ENCODE measurements at places on chromosomes 11 and 22. TPM values are rescaled to one million over a fixed set of nuclear protein-coding genes. Genes with fewer than 3 reads are reported as not detected.

DNA sequence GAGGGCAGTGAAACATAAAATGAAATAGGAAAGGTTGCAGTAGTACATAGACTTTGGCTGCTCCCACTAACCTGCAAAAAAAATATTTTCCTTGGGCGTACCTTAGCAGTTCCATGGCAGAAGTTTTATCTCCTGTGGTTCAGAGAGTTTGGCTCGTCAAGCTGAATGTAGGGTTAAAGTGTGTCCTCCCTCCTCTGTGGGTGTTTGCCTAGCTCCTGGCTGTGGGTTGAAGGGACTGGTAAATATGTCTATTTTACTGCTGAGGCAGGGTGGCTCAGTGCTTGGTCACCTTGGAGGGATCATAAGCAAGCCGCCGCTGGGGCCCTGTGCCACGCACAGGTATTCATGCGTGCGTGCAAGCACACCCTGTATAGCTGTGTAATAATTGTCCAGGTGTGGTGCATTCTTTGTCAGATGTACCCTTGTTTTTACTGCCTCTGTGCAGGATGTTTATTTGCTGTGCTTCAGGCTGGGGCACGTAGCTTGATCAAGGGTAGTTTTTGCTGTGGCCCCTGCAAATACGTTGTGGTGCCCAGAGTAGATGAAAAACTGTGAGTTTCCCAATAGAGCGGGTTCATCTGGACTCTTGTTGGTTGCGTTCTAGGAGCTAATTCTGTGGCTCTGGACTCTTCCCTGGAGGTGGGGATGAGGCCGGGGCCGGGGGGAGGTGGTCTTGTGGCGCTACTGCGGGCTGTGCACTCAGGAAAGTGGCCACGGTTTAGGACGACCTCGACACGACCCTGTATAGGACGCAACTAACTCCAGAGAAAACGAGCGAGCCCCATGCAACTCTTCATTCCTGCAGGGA lies 732 bp upstream of the SORL1 start:
- peak overlapping the region; percentile 64 for H3K27ac ChIP-seq
- H3K36me3 ChIP-seq: no peaks in the 10 kb centered on the region
- no peaks in the 10 kb centered on the region for H3K27me3 ChIP-seq
- H3K4me3 ChIP-seq: peak overlapping the region; percentile 56

The RASSF10 gene
- 9.7 TPM for total RNA-seq

- no peaks in the 10 kb centered on the region for H3K4me1 ChIP-seq
- no peak overlapping the region for H3K4me3 ChIP-seq
- H3K36me3 ChIP-seq: no peaks in the 10 kb centered on the region
- H3K27ac ChIP-seq: no peak overlapping the region
- no peaks in the 10 kb centered on the region for H3K27me3 ChIP-seq
These were observed 32.2 kb upstream of the SESN3 start for GRCh38 chr11:95262994-95263765.

DNA sequence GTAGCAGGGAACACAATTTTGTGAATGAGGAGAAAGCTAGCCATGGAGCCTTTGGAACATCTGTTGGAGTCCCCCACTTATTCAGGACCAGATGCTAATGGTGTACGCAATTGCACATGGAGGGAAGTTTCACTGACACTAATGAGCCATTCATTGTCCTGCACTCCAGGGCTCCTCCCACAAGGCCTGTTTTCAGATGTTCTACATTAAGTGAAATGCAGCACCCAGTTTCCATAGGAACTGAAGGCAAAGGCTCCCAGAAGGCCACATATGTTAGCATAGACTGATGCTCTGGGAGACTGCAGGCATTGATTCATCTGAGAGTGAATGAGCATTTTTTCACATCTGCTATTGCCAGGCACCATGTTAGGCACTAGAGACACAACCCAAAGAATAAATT lies 399.5 kb downstream of the ETS1 start:
- H3K4me1 ChIP-seq: no peaks in the 10 kb centered on the region
- H3K4me3 ChIP-seq: no peak overlapping the region
- DNase-seq: no peak
- no peaks in the 10 kb centered on the region for H3K36me3 ChIP-seq
- H3K27me3 ChIP-seq: no peaks in the 10 kb centered on the region

The GPHA2 gene
- total RNA-seq: not detected

GRCh38 chr22:49634006-49634772 lies 193.5 kb downstream of the BRD1 start:
- no peaks in the 10 kb centered on the region for H3K27me3 ChIP-seq

DNA sequence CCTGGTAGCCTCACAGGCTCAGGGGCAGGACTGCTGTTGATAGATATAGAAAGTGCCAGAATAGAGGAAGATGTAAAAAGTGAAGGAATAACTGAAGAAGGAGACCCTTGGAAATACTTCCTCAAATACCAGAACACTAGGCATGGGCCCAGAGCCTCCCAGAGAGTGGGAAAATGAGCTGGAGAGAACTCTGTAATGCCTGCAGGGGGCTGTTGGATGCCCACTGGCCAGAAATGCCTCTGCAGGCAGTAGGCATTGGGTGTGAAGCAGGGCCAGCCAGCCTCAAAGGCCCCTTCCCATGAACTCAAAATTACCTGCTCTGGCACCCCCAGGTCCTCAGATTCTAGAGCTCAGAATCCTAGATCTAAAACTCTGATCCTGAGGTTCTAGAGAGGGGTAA lies 15.1 kb downstream of the P2RY2 start:
- H3K27ac ChIP-seq: no peak overlapping the region
- no peak overlapping the region for H3K4me3 ChIP-seq
- H3K4me1 ChIP-seq: no peaks in the 10 kb centered on the region

DNA sequence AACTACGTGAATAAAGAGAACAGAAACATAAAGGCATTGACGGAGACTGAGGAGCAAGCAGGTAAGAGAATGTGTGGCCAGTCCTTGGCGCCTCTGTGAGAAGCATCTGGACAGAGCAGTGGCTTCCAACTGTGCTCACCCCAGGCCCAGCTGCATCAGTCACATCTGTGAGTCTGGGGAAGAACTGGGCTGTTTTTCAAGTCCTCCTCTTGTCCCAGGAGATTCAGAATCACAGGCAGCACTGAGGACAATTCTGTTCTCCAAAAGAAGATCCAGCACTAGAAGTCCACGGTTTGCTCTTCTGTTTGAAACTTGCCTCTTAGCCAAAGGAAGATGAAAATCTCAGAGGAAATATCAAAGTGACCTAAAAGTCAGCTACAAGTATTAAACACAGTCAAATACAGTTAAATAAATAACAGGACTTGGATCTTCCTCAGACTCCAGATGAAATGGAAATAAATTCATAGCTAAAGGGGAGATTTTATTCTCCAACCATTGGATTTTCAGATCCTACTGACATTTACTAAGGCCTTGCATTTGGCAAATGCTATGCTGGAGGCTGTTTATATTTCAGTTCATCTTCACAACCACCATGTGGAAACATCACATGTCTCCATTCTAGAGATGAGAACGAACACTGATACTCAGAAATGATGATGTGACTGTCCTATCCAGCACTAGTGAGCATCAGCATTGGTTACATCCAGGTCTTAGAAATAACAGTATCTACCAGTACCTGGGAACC lies 14.1 kb downstream of the FAM181B start:
- no peaks in the 10 kb centered on the region for H3K36me3 ChIP-seq
- no peaks in the 10 kb centered on the region for H3K4me1 ChIP-seq
- DNase-seq: no peak
- H3K27ac ChIP-seq: no peak overlapping the region

DNA sequence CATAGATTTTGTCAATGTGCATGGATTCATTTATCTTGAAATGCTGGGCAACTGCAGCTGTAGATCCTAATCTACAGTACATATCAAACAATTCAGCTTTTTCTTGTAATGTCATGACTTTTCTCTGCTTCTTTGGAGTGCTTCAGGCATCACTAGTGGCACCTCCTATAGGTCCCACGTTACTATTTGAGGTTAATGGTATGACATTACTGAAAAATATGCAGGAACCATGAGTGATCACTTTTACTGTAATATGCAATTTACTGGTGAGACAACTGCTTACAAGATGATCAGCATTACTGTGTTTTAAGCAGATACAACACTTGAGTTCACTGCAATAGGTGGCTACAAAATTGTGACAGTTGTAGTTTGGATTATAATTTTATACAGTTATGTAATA lies 3.0 kb downstream of the CENATAC start:
- no peak overlapping the region for H3K27ac ChIP-seq
- no peak overlapping the region for H3K4me3 ChIP-seq
- H3K36me3 ChIP-seq: peaks cover 2% of the 10 kb centered on the region

DNA sequence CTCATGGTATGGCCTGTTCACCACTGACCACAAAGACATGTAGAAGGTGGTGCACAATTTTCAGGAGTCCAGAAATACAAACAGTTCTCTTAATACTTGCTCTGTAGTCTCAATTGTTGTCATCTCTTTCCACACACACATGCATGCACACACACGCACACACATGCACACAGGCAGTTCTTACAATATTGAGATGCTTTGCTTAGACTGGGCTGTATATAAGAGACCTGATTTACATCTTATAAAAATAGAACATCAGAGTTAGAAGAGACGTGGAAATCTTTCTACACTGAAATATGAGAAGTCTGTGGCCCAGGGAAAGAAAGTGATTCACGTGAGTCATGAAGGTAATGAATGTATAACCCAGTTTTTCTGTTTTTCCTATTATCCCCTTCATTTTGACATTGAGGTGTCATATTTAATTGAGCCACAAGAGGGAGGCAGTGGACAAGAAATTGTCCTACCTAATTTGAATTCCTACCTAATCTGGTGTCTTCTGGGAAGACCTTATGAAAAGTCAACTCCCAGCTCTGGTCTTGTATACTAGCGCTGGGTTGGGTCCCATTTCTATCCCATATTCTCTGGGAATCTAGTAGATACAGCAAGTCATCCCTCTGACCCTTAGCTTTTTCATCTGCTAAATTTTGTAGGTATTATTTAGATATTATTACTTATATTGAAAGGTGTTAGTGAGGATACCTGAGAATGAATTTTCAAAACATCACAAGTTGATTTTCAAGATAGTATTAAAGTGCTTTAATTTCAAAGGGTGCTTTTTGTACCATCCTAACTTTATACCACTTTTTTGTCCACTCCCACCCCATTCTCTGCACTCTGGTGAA lies 14.9 kb upstream of the MS4A4A start:
- no peaks in the 10 kb centered on the region for H3K4me1 ChIP-seq
- DNase-seq: no peak
- no peak overlapping the region for H3K4me3 ChIP-seq
- H3K27me3 ChIP-seq: no peaks in the 10 kb centered on the region

The PRR33 gene
- total RNA-seq: not detected

DNA sequence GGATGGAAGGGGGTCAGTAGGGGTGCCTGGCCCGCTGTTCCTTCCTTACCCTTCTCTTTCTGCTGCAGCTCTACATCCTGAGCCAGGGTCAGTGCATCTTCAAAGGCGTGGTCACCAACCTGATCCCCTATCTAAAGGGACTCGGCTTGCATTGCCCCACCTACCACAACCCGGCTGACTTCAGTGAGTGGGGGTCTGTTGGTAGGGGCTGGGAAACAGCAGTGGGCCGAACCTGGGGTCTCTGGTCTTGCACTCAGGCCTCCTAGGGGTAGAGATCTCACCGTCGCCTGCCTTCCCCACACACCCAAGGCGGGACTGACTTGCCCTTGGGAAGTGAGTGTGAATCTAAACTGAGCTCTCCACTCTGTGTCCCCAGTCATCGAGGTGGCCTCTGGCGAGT lies 7.6 kb downstream of the ABCG4 start:
- H3K36me3 ChIP-seq: no peaks in the 10 kb centered on the region
- no peaks in the 10 kb centered on the region for H3K27me3 ChIP-seq
- no peak overlapping the region for H3K27ac ChIP-seq
- DNase-seq: no peak

- no peaks in the 10 kb centered on the region for H3K36me3 ChIP-seq
- no peak overlapping the region for H3K4me3 ChIP-seq
- H3K4me1 ChIP-seq: no peaks in the 10 kb centered on the region
- DNase-seq: no peak
- no peak overlapping the region for H3K27ac ChIP-seq
- H3K27me3 ChIP-seq: no peaks in the 10 kb centered on the region
These were observed 36.0 kb upstream of the OAF start for GRCh38 chr11:120174866-120175265.

- H3K4me1 ChIP-seq: peaks cover 35% of the 10 kb centered on the region
- H3K27ac ChIP-seq: peak overlapping the region; percentile 45
- no peaks in the 10 kb centered on the region for H3K36me3 ChIP-seq
- H3K27me3 ChIP-seq: no peaks in the 10 kb centered on the region
These were observed 89.8 kb downstream of the PLEKHA7 start for GRCh38 chr11:16924462-16924825.

- H3K4me1 ChIP-seq: no peaks in the 10 kb centered on the region
- no peaks in the 10 kb centered on the region for H3K36me3 ChIP-seq
- H3K27ac ChIP-seq: no peak overlapping the region
- H3K4me3 ChIP-seq: no peak overlapping the region
- DNase-seq: no peak
- H3K27me3 ChIP-seq: no peaks in the 10 kb centered on the region
These were observed 9.8 kb downstream of the SLC15A3 start for GRCh38 chr11:60942219-60942618.

- no peaks in the 10 kb centered on the region for H3K36me3 ChIP-seq
- peaks cover 6% of the 10 kb centered on the region for H3K4me1 ChIP-seq
- no peak overlapping the region for H3K27ac ChIP-seq
- DNase-seq: no peak
- H3K27me3 ChIP-seq: no peaks in the 10 kb centered on the region
- no peak overlapping the region for H3K4me3 ChIP-seq
These were observed 75.5 kb downstream of the KCNC1 start for GRCh38 chr11:17810041-17810440.

The SLC22A12 gene
- 5.3 TPM for total RNA-seq

GRCh38 chr11:44877571-44878497 lies 72.8 kb downstream of the TP53I11 start:
- no peaks in the 10 kb centered on the region for H3K4me1 ChIP-seq
- H3K27ac ChIP-seq: no peak overlapping the region
- DNase-seq: peak; percentile 74

DNA sequence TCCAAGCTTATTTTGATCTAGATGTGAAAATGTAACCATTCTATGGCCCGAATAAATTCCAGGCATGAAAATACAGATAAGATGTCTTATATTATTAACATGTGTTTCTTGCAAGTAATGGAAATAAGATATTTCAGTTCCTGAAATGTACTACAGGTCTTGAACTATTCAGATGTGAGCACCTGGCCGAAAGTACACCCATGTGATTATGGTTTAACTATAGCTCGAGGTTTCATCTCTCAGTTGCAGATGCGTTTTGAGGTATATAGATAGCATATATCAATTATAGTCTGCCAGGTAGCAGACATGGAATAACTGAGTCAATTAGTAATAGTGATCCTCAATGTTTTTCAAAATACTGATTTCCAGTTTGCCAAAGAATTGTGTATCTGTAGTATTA lies 68.3 kb downstream of the DDIAS start:
- no peak overlapping the region for H3K27ac ChIP-seq
- no peaks in the 10 kb centered on the region for H3K4me1 ChIP-seq
- DNase-seq: no peak
- H3K36me3 ChIP-seq: no peaks in the 10 kb centered on the region
- no peaks in the 10 kb centered on the region for H3K27me3 ChIP-seq

DNA sequence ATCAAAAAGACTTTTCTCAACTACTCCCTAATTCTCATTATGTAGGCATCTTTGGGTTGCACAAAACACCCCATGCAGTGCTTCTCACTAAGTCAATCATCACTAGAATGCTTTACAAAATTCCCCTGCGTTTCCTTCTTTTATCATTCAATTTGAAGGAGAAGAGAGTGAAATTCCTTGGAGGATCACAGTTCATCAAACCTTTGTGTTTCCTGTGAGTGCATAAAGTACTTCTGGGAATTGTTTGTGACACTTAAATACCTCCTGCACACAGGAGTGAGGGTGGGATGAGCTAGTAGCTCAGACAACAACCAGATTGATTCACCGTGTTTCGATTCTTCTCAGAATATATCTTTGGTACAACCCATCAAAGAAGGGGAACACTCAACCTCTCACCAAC lies 3.7 kb upstream of the OR5AR1 start:
- no peaks in the 10 kb centered on the region for H3K27me3 ChIP-seq
- H3K4me3 ChIP-seq: no peak overlapping the region
- no peak for DNase-seq
- no peaks in the 10 kb centered on the region for H3K4me1 ChIP-seq
- no peaks in the 10 kb centered on the region for H3K36me3 ChIP-seq
- H3K27ac ChIP-seq: no peak overlapping the region

All from kidney (tissue), 22 donors.